Upper lobe of left lung (tissue), 6 donors: ENCODE measurements at places on chromosomes 13 and 19.
A peak's percentile ranks its signal among the peaks of the same experiment; 100 is the strongest.

DNA sequence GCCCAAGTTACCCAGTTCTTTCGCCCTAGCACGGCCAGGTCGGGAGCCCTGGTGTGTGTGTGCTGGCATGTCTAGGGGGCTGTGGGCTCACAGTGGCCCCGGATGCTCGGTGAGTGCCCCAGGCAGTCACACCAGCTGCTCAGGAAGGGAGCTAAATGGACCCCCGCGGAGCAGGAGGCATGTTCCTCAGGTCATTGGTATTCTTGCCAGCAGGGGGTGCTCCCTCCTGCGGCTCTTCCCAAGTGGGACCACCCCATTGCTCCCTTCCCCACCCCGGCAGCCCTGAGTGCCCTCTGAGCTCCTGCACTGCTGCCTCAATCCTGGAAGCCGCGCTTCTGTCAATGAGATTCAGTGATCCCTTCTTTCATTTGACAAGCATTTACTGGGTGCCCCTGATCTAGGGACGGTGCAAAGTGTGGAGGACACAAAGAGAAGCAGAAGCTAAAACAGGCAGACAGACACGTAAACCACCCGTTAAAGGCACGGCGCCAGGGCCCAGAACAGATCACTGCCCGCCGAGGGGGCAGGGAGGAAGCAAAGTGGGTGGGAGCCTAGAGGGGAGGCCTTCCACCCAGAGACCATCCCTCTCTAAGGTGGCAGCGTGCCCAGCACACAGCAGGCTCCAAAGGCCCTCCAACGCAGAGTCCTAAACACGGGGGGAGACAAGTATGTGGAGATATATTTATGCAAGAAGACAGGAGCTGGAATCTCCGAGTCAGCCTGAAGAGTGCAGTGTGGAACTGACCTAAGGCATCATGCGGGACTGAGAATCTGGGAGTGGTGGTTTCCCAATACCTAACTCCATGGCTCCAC, 5.2 kb upstream of the ADPRHL1 start:
- DNase-seq, result no peak
- H3K4me3 ChIP-seq, result no peak overlapping the region
- H3K27ac ChIP-seq, result peak overlapping the region; percentile 3
- no peaks in the 10 kb centered on the region for H3K27me3 ChIP-seq
- peaks cover 62% of the 10 kb centered on the region for H3K36me3 ChIP-seq

- no peak overlapping the region for H3K27ac ChIP-seq
- H3K36me3 ChIP-seq, result peaks cover 10% of the 10 kb centered on the region
- no peaks in the 10 kb centered on the region for H3K27me3 ChIP-seq
- H3K4me1 ChIP-seq, result peaks cover 32% of the 10 kb centered on the region
Observed at GRCh38 chr19:13120817-13121216, 2.8 kb downstream of the NACC1 start.

DNA sequence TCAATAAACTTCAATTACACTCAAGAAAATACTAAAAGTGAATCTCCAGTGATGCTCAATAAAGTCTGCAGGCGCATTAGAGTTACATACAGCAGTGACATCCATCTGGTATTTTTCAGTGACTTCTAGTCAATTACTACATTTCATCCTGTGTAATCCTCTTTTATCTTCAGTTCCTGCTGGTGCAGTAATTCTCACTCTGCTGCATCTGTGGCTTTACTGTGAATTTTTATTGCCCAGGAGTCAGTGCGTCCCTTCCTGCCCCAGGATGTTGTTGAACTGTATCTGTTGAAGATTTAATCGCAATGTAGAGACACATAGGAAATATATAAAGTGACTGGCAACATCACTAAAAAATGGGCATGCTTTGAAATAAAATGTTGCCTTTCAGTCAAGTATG, 196.3 kb upstream of the TMTC4 start:
- DNase-seq, result no peak
- H3K27ac ChIP-seq, result no peak overlapping the region
- H3K4me3 ChIP-seq, result no peak overlapping the region
- H3K27me3 ChIP-seq, result no peaks in the 10 kb centered on the region
- no peaks in the 10 kb centered on the region for H3K4me1 ChIP-seq
- H3K36me3 ChIP-seq, result no peaks in the 10 kb centered on the region

- no peaks in the 10 kb centered on the region for H3K27me3 ChIP-seq
- peaks cover 69% of the 10 kb centered on the region for H3K36me3 ChIP-seq
- DNase-seq, result peak; percentile 79
Observed at GRCh38 chr19:648305-648704, 8.6 kb downstream of the FGF22 start.

- H3K27ac ChIP-seq, result no peak overlapping the region
- H3K36me3 ChIP-seq, result no peaks in the 10 kb centered on the region
- H3K27me3 ChIP-seq, result no peaks in the 10 kb centered on the region
- no peak for DNase-seq
Observed at GRCh38 chr19:35069696-35070095, 28.2 kb downstream of the HPN start.

GRCh38 chr13:96036515-96036914, 16.7 kb downstream of the UGGT2 start:
- H3K4me3 ChIP-seq, result no peak overlapping the region
- H3K4me1 ChIP-seq, result no peaks in the 10 kb centered on the region
- H3K27me3 ChIP-seq, result no peaks in the 10 kb centered on the region
- no peaks in the 10 kb centered on the region for H3K36me3 ChIP-seq

DNA sequence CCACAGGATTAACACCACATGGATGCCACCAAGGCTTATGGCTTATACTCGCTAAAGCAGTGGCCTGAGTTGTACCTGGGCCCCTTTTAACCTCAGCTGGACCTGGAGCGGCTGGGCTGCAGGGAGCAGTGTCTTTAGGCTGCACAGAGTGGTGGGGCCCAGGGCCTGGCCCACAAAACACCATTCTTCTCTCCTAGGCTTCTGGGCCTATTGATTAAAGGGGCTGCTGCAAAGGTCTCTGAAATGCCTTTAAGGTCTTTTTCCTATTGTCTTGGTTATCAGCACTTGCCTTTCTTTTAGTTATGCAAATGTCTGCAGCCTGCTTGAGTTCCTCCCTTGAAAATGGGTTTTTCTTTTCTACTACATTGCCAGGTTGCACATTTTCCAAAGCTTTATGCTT, 973.9 kb upstream of the PRR20A start:
- no peak overlapping the region for H3K27ac ChIP-seq
- DNase-seq, result no peak
- no peaks in the 10 kb centered on the region for H3K27me3 ChIP-seq
- no peaks in the 10 kb centered on the region for H3K4me1 ChIP-seq
- no peaks in the 10 kb centered on the region for H3K36me3 ChIP-seq

- no peak overlapping the region for H3K4me3 ChIP-seq
- no peaks in the 10 kb centered on the region for H3K27me3 ChIP-seq
- no peak for DNase-seq
- H3K4me1 ChIP-seq, result no peaks in the 10 kb centered on the region
Observed at GRCh38 chr13:73829416-73829815, 304.8 kb downstream of the KLF12 start.

DNA sequence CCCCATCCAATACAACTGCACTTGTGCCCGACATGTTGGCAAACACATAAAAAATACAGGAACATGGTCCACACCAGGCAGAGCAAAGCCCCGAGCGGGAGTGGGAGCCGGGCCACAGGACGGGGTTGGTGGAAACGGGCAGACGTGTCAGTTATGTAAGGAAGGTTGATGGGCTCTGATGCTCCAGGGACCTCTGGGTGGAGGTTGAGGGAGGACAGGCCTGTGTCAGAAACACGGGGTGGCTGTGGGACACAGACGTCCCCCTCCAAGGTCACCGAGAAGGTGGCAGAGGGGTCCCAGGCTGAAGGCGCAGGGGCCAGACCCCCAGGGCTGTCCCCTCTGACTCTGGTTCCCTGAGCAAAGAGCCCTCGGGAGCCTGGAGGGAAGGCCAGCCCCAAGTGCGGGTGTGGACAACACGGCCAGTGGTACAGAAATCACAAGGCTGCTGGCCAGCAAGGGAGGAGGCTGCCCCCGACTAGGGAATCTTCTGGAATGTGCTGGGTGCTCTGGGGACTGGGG, 31.4 kb upstream of the C13orf46 start:
- no peaks in the 10 kb centered on the region for H3K4me1 ChIP-seq
- H3K27me3 ChIP-seq, result no peaks in the 10 kb centered on the region
- no peak for DNase-seq
- H3K36me3 ChIP-seq, result peaks cover 33% of the 10 kb centered on the region
- no peak overlapping the region for H3K4me3 ChIP-seq

GRCh38 chr19:21256722-21257121, 72.5 kb downstream of the ZNF708 start:
- H3K27ac ChIP-seq, result no peak overlapping the region
- no peak overlapping the region for H3K4me3 ChIP-seq
- DNase-seq, result no peak
- H3K27me3 ChIP-seq, result no peaks in the 10 kb centered on the region

DNA sequence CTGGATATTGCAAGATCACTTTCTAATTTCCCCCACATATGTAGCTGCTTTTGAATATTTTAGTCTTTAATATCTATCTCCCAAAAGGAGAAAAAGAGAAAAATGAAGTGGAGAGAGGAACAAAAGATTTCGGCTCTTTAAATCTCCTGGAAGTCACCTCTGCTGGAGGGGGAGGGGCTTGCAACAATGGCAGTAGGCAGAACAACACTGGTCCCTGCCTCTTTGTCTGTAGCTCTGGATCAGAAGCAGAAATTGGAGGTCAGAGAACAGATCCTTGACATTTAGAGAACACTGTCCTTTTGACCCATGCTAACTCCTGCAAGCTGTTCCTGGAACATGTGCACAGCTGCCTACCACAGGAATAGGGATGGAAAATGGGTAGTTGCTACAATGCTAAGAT, 86.7 kb upstream of the GPR12 start:
- no peaks in the 10 kb centered on the region for H3K36me3 ChIP-seq
- no peak overlapping the region for H3K4me3 ChIP-seq
- DNase-seq, result no peak
- H3K4me1 ChIP-seq, result no peaks in the 10 kb centered on the region

DNA sequence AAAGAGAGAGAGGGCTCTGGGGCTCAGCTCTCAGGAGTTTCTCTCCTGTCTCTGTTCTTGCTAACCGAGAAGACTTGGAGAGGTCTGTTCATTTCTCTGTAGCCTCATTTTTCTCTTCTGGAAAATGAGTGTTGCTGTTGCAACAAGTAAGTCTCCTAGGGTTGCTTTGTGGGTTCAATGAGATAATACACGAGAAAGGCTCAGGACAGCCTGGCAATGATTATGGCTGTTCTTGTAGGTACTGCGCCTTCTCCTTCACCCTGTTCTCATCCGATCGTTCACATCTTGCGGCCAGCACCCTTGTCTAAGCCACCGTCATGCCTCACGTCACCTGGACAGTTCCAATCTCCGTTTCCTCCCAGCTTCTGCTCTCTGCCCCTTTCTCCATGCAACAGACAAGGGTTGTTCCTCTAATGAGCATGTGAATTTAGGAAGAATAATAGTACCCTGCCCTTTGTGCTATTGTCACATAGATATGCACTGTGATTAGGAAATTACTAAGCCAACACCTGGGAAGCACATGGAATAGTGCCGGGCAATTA, 4.2 kb downstream of the C5AR1 start:
- H3K4me1 ChIP-seq, result peaks cover 2% of the 10 kb centered on the region
- no peak for DNase-seq
- no peaks in the 10 kb centered on the region for H3K27me3 ChIP-seq
- H3K27ac ChIP-seq, result peak overlapping the region; percentile 72
- peak overlapping the region; percentile 47 for H3K4me3 ChIP-seq

- H3K36me3 ChIP-seq, result no peaks in the 10 kb centered on the region
- no peak overlapping the region for H3K27ac ChIP-seq
- no peak overlapping the region for H3K4me3 ChIP-seq
- H3K27me3 ChIP-seq, result no peaks in the 10 kb centered on the region
- DNase-seq, result no peak
- no peaks in the 10 kb centered on the region for H3K4me1 ChIP-seq
Observed at GRCh38 chr13:30093236-30093635, 214.1 kb downstream of the KATNAL1 start.

DNA sequence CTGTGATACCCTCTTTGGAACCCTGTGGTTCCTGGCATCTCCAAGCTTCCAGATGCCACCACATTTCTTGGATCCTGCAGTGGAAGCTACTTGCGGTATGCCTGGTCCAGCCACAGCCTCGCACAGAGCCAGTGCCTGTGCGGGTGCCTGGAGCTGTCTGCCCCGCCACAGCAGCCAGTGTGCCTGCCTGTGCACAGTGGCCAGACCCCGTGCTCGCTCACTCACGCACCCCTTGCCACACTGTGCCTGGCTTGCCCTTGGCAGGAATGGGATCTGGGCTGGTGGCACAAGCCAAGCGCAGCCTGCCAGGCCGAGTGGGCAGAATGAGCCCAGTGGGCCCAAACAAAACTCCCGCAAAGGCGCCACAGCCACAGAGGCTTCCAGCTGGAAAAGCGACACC, 26.2 kb downstream of the POMP start:
- H3K27ac ChIP-seq, result no peak overlapping the region
- H3K36me3 ChIP-seq, result no peaks in the 10 kb centered on the region
- H3K4me3 ChIP-seq, result no peak overlapping the region

- no peak overlapping the region for H3K27ac ChIP-seq
- peak; percentile 83 for DNase-seq
- peaks cover 9% of the 10 kb centered on the region for H3K4me1 ChIP-seq
- peaks cover 5% of the 10 kb centered on the region for H3K27me3 ChIP-seq
Observed at GRCh38 chr19:7789447-7789846, 26.4 kb downstream of the CLEC4M start.

GRCh38 chr19:34182125-34182524, 9.8 kb downstream of the LSM14A start:
- no peak overlapping the region for H3K4me3 ChIP-seq
- H3K27me3 ChIP-seq, result no peaks in the 10 kb centered on the region
- no peak for DNase-seq
- no peaks in the 10 kb centered on the region for H3K36me3 ChIP-seq
- H3K27ac ChIP-seq, result no peak overlapping the region

DNA sequence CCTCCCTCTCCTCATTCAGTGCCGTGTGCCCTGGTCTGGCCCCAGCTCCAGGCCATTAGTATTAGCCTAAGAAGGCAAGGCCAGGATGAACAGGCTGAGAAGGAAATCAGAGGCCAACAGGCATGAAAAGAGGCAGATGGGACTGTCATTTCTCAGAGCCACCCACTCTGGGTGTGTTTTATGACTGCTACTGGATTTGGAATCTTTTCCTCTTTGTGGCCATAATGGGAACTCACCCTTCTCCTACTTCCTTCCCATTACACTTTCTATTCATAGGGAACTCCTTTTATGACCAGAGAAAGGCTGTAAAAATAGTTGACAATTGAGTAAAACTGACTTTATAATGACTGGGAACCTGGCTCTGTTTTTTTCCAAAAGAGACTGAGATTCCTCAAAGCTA, 17.7 kb downstream of the CEACAM8 start:
- no peak for DNase-seq
- H3K36me3 ChIP-seq, result no peaks in the 10 kb centered on the region
- H3K4me1 ChIP-seq, result no peaks in the 10 kb centered on the region
- no peak overlapping the region for H3K4me3 ChIP-seq
- H3K27me3 ChIP-seq, result no peaks in the 10 kb centered on the region
- no peak overlapping the region for H3K27ac ChIP-seq

DNA sequence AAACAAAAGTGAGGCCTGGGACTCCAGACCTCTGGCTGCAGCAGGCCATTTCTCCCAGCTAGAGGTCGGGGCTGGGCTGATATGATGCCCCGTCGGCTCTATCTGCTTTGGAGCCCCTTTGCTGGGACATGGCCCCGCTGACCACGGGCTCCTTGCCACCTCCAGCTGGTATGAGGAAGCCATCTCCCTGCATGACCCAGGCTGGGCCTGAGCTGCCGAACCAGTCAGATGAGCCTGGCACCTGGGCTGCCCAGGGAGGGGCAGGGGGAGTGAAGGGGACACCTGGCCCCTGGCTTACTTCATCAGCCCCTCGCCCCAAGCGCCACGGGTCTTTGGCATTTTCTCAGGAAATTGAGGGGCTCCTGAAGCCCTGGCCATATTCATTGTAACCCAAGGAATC, 7.8 kb downstream of the ZSWIM4 start:
- peak; percentile 73 for DNase-seq
- peak overlapping the region; percentile 20 for H3K27ac ChIP-seq
- no peak overlapping the region for H3K4me3 ChIP-seq
- no peaks in the 10 kb centered on the region for H3K27me3 ChIP-seq
- H3K4me1 ChIP-seq, result peaks cover 13% of the 10 kb centered on the region
